ENCODE measurements at places on chromosomes 4 and X.

GRCh38 chrX:7904562-7904961 lies 22.7 kb downstream of the PNPLA4 start:
- H3K4me3 ChIP-seq, result no peak overlapping the region
- H3K4me1 ChIP-seq, result no peaks in the 10 kb centered on the region
- no peak overlapping the region for H3K27ac ChIP-seq
- no peaks in the 10 kb centered on the region for H3K36me3 ChIP-seq
- H3K27me3 ChIP-seq, result no peaks in the 10 kb centered on the region

DNA sequence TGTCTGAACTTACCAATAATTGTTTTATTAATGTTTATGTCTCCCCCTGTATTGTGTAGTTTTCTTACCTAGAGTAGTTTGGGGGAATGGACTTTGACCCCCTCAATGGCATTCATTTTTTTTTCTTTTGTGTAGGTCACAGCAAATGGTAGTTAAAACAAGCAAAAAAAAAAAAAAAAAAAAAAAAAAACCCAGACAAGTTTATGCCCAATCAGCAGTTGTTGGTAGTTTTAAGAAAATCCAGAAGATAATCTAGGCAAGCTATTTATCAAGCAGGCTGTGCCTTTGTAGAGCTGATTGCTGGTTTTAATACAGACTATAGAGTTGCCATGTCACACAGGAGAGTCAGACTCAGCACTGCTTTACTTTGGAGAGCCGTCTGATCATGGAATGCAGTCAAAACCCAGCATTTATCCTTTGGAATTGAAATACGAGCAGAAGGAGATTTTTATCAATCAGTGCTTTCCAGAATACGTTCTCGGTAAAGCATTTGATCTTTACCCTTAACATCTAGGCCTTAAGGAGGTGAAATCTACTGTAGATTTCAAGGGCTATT lies 16.6 kb downstream of the DCUN1D4 start:
- H3K27me3 ChIP-seq, result peaks cover 2% of the 10 kb centered on the region
- DNase-seq, result no peak
- H3K4me3 ChIP-seq, result no peak overlapping the region

DNA sequence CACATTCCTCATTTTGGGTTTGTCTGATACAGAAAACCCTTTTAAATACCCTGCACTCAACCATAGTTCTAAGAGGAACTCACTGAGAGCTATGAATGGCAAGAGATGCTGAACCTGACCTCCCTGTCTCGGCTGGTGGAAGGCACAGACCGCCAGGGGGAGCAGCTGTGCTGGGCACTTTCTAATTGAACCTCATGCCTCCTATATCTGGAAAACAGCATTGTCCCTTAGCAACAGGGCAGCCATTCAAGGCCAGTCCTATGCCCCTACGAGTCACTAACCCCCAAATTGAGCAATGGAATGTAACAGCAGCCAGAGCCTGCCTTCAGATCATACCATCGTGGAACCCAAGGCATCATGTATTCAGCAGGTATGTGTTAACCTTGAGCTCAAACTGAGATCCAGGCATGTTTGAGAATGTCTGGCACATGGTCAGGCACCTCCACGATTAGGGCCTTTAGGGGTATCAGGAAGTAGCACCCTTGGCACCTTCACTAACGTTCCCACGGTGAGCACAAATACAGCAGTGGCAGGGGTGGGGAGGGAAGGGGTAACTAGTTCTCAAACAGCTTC lies 5.1 kb downstream of the USP27X start:
- no peaks in the 10 kb centered on the region for H3K4me1 ChIP-seq
- no peak overlapping the region for H3K4me3 ChIP-seq
- H3K27me3 ChIP-seq, result no peaks in the 10 kb centered on the region
- H3K36me3 ChIP-seq, result no peaks in the 10 kb centered on the region
- H3K27ac ChIP-seq, result no peak overlapping the region

DNA sequence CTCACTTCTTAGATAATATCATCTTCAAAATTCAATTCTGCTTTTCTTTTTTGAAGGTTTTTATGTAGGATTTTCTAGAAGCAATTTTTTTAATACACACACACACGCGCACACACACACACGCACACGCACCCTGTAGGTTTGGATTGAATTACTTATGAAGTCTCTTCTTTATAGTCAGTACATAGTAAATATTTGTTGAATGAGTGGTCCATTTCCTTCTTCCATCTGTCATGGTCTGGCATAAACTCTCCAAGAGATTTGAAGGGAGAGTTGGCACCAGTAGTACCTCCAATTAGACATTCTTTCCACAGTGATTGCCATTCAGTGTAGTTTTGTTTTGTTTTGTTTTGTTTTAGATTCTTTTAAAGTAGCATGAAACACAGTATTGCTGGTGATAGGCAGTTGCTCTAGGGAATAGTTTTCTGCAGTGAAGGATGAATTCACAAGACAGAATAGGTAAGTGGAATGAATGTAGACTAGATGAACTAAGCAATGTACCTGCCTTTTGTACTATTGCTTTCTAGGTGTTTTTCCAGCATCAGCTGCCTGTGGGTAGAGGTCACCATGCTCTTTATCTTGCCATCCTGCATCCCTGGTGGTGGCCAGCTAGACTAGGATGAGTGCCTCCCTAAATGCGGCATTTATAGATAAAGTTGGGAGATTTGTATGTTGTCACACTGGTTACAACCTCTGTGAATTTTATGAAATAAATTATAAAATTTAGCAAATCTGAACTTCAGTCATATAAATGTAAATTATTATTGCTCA lies 20.5 kb downstream of the PDLIM5 start:
- H3K4me1 ChIP-seq, result peaks cover 10% of the 10 kb centered on the region
- no peaks in the 10 kb centered on the region for H3K27me3 ChIP-seq
- H3K36me3 ChIP-seq, result peaks cover 4% of the 10 kb centered on the region
- no peak overlapping the region for H3K4me3 ChIP-seq
- DNase-seq, result no peak

GRCh38 chrX:48785186-48785539 lies 1.2 kb upstream of the GATA1 start:
- no peaks in the 10 kb centered on the region for H3K27me3 ChIP-seq
- no peaks in the 10 kb centered on the region for H3K36me3 ChIP-seq
- DNase-seq, result no peak
- no peak overlapping the region for H3K4me3 ChIP-seq
- peaks cover 1% of the 10 kb centered on the region for H3K4me1 ChIP-seq

GRCh38 chr4:142474398-142475087 lies 371.6 kb downstream of the INPP4B start:
- no peak for DNase-seq
- no peaks in the 10 kb centered on the region for H3K36me3 ChIP-seq
- H3K4me3 ChIP-seq, result no peak overlapping the region

GRCh38 chr4:168092176-168092712 lies at the start of gene ANXA10:
ANXA10 (plus strand) TSS chr4:168092537; CDS start chr4:168092701, 164 bp downstream.
- no peak for DNase-seq
- peaks cover 2% of the 10 kb centered on the region for H3K36me3 ChIP-seq
- no peak within 1 kb of the TSS for H3K27ac ChIP-seq
- H3K4me1 ChIP-seq, result no peaks in the 10 kb centered on the region

GRCh38 chr4:70666369-70666768 lies at the start of gene JCHAIN:
JCHAIN (minus strand) TSS chr4:70666508; CDS start chr4:70666490, 18 bp downstream.
- peaks cover 3% of the 10 kb centered on the region for H3K27me3 ChIP-seq
- no peak within 1 kb of the TSS for H3K4me3 ChIP-seq
- H3K27ac ChIP-seq, result no peak within 1 kb of the TSS
- DNase-seq, result no peak
- H3K4me1 ChIP-seq, result no peaks in the 10 kb centered on the region

- H3K36me3 ChIP-seq, result no peaks in the 10 kb centered on the region
- no peak for DNase-seq
- no peak overlapping the region for H3K4me3 ChIP-seq
- H3K27me3 ChIP-seq, result no peaks in the 10 kb centered on the region
- H3K27ac ChIP-seq, result no peak overlapping the region
These were observed 9.3 kb upstream of the SEC24B start for GRCh38 chr4:109424093-109424841.

DNA sequence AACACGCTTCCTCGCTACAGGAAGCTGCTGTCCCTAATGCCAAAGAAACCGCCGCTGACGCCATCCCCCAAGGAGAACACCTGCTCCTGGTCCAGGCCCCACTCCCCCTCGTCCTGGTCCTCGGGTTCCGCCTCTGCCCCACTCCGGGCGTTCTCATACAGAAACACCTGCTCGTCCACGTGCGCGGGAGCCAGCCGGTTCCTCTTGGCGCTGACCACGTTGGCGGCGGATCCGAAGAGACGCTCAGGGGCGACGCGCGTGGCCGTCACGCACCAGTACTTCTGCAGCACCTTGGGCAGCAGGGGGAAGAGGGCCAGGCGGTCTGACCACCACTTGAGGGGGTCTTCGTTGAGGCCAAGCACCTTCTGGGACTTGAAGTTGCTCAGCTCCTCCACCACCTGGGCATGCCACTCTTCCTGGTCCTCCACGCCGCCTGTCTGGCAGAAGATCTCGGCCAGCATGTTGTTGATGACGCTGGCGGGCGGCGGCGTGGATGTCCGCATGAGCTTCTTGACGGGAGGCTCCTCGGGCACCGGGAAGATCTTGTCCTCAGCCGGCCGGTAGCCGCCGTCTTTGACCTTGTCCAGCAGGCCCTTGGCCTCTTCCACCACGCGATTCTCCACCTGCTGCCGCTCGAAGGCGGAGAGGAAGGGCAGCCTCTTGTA lies 12.0 kb downstream of the DHRSX start:
- H3K4me1 ChIP-seq, result peaks cover 26% of the 10 kb centered on the region
- H3K36me3 ChIP-seq, result peaks cover 15% of the 10 kb centered on the region
- no peak for DNase-seq
- H3K27ac ChIP-seq, result no peak overlapping the region
- H3K4me3 ChIP-seq, result no peak overlapping the region

DNA sequence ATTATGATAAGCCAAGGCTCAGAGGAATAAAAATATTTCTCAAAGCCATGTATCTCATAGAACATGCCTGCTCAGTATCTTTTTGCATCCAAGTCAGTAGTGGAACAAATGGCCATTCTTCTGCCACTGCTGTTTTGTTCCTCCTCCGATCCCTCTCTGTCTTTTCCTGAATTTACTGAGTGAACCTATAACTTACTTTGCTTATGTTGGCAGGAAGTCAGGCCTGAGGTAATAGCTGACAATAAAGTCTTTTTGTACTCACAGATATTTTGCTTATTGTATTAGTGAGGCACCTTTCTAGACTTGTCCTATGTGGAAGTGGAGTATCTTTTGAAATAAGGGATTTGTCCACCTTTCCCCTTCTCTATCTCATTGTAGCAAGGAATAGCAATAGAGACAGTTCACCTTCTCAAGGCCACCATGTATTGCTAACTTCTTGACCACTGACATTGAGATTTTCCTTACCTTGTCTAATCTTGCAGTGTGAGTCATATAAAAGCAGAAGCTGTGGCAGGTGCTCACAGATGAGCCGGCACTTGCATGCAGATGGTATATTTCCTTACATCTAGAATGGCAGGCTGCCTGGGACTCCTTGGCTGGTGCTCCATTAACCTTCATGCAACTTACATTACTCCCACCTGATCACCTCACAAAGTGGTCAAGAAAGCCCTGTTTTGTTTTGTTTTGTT lies 68.2 kb downstream of the AGTR2 start:
- H3K27me3 ChIP-seq, result no peaks in the 10 kb centered on the region
- H3K27ac ChIP-seq, result no peak overlapping the region
- no peak for DNase-seq
- H3K4me3 ChIP-seq, result no peak overlapping the region
- no peaks in the 10 kb centered on the region for H3K36me3 ChIP-seq

DNA sequence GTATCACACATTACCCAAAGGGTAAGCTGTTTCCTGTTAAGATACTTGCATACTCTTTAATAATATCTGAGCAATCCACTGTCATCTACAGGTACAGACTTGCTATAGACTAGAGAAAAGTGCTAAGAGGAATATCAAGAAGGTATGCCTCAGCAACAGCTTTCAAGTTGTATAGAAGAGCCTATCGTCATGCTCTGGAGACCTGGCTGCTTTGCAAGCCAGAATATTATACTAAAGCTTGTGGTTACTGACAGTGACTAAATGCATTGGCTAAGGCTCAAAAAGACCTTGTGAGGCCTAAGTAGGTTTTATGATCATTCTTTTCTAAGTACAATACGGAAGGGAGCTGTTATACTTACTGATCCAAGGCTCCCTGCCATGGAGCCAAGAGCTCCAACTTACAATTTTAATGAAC lies 11.3 kb downstream of the LAMP2 start:
- H3K27ac ChIP-seq, result no peak overlapping the region
- no peak overlapping the region for H3K4me3 ChIP-seq
- DNase-seq, result no peak
- H3K4me1 ChIP-seq, result no peaks in the 10 kb centered on the region

DNA sequence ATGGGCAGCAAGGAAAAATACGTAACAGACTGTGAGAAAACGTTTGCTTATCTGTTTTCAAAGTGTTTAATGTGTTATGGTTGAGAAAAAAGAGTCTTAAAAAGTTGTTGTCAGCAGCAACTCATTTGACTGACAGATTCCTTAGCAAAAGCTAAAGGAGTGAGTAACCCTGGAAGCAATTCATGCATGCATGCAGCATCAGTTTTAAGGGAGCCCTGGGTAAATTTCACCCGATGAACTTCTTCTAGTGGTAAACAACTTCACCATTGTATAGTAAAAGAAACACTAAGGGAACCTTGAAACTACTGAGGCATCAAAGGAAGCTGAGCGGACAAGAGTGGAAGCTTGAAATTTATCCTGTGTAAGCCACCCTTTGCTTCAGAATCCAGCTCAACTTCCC lies 583.2 kb upstream of the INTU start:
- no peaks in the 10 kb centered on the region for H3K27me3 ChIP-seq
- DNase-seq, result no peak
- H3K36me3 ChIP-seq, result no peaks in the 10 kb centered on the region
- H3K4me1 ChIP-seq, result no peaks in the 10 kb centered on the region
- no peak overlapping the region for H3K27ac ChIP-seq

DNA sequence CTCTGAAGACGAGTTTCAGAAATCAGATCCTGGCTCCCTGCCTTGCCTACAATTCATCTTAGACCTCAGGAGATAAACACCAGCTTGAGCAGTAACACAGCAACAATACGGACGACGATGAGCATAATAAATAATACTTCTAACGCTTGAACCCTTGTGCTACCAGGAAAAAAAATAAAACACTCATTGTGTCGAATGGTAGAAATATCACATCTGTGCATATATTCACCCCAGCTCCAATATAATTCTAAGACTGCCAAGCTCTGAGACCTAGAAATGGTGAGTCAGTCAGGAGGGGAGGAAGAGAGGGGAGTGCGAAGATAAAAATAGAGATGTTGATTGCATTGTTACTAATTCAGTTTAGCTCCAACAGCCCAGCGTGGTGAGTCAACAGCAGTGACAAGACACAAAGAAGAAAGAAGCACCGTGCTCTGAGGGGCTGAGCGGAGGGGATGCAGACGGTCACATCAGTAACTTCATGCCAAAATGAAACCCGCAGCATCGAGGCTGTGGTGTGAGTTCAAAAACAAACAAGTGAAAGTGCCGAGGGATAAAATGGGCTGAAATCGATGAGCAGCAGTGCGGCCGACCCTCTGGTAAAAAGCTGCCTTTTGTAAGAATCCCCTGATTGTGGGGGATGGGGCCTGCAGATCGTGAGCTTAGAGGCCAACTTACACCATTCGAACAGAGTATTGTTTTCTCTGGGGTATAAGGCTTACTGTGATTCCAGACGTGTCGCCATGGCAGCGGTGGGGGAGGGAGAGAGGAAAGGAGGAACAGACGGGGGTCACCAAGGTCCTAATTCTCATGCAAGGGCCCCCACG lies 150.4 kb downstream of the MGST2 start:
- H3K27ac ChIP-seq, result peak overlapping the region; percentile 100
- peak overlapping the region; percentile 81 for H3K4me3 ChIP-seq
- H3K4me1 ChIP-seq, result peaks cover 65% of the 10 kb centered on the region
- peak; percentile 87 for DNase-seq
- no peaks in the 10 kb centered on the region for H3K36me3 ChIP-seq

- no peaks in the 10 kb centered on the region for H3K36me3 ChIP-seq
- peaks cover 2% of the 10 kb centered on the region for H3K27me3 ChIP-seq
- DNase-seq, result peak; percentile 19
- H3K4me1 ChIP-seq, result peaks cover 18% of the 10 kb centered on the region
- H3K27ac ChIP-seq, result no peak overlapping the region
- H3K4me3 ChIP-seq, result no peak overlapping the region
These were observed 904.2 kb downstream of the STPG2 start for GRCh38 chr4:97238956-97239666.
